ENCODE measurements at places on chromosomes 5 and 9. TPM values are rescaled to one million over a fixed set of nuclear protein-coding genes. Genes with fewer than 3 reads are reported as not detected.

STPG3 gene
- polyA plus RNA-seq: not detected

CCNO gene
- polyA plus RNA-seq: not detected

SLC6A19 gene
- polyA plus RNA-seq: not detected

- no peak for DNase-seq
Measured at GRCh38 chr9:10274175-10274574, 338.6 kb downstream of the PTPRD start.

GRCh38 chr9:68870086-68870485, 143.8 kb downstream of the PRKACG start:
- no peak for DNase-seq

GRCh38 chr9:133182151-133182550, 18.4 kb upstream of the GBGT1 start:
- DNase-seq: no peak

GRCh38 chr9:89886281-89886700, 281.5 kb downstream of the GADD45G start:
- DNase-seq: no peak

DNA sequence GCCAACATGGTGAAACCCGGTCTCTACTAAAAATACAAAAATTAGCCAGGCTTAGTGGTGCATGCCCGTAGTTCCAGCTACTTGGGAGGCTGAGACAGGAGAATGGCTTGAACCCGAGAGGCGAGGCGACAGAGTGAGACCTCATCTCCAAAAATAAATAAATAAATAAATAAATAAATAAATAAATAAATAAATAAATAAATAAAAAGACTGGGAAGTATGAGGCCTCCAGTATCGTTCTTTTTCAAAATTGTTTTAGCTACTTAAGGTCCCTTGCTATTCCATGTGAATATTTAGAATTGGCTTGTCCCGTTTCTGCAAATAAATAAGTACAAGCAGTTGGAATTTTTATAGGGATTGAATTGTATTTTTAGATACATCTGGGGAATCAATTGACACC, 3.0 kb upstream of the SETX start:
- no peak for DNase-seq

DNA sequence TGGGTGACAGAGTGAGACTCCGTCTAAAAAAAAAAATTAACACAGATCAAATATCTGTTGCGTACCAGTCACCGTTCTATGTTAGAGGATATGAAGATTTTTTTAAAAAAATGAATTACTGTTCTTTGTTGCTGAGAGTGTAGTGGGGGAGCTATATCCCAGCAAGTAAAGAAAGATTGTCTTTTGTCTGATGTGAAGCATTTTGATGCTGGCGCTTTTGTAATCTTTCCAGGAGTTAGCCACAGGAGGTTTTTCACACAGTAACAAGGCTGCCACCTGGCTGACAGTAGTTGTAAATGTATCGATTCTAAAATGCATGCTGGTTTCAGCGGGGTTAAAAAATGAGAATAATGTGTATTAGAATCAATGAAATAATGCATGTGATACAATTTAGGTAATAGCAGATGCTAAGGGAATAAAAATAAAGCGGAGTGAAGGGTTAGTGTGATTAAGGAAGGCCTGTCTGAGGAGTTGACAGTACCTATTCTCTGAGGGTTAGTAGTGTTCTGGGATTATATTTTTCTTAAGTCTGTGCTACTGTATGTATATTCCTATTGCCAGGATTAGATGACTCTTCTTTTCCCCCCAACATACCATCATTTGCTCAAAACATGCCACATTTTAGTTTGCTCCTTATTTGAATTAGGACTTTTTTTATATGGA, 3.4 kb downstream of the LMNB1 start:
- DNase-seq: peak; percentile 29
